ENCODE measurements at places on chromosomes 3 and 15.

DNA sequence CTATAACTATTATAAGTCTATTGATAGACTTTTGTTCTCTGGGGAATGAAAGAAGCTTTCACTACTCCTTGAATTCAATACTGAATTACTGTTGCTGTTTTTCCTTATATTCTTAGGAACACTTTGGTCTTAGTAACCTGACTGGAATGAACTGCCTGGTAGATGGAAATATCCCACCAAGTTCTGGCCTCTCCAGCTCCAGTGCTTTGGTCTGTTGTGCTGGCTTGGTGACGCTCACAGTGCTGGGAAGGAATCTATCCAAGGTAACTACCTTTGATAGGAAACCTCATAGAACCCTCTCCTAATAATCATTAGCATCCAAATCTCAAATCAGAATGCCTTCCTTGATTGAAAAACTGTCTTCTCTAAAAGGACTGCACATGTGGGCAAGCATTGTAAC, 69.1 kb downstream of the GALK2 start:
- no peak for DNase-seq
- peaks cover 22% of the 10 kb centered on the region for H3K36me3 ChIP-seq
- H3K4me1 ChIP-seq, result no peaks in the 10 kb centered on the region
- H3K27me3 ChIP-seq, result no peaks in the 10 kb centered on the region
- H3K4me3 ChIP-seq, result no peak overlapping the region

GRCh38 chr15:69979783-69980182, 117.9 kb downstream of the TLE3 start:
- no peak overlapping the region for H3K4me3 ChIP-seq
- no peaks in the 10 kb centered on the region for H3K4me1 ChIP-seq
- DNase-seq, result peak; percentile 30
- no peaks in the 10 kb centered on the region for H3K36me3 ChIP-seq

DNA sequence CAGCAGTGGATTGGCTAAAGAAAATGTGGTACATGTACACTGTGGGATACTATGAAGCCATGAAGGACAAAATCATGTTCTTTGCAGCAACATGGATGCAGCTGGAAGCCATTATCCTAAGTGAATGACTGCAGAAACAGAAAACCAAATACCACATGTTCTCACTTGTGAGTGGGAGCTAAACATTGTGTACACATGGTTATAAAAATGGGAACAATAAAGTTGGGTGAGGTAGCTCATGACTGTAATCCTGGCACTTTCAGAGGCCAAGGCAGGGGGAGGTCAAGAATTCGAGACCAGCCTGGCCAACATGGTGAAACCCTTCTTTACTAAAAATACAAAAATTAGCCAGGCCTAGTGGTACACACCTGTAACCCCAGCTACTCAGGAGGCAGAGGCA, 3.6 kb upstream of the OR4F6 start:
- peaks cover 6% of the 10 kb centered on the region for H3K27me3 ChIP-seq
- DNase-seq, result no peak
- no peak overlapping the region for H3K4me3 ChIP-seq
- no peaks in the 10 kb centered on the region for H3K4me1 ChIP-seq
- no peaks in the 10 kb centered on the region for H3K36me3 ChIP-seq
- H3K27ac ChIP-seq, result no peak overlapping the region

GRCh38 chr3:128442070-128442469, 24.6 kb downstream of the DNAJB8 start:
- no peak overlapping the region for H3K27ac ChIP-seq
- H3K27me3 ChIP-seq, result peaks cover 8% of the 10 kb centered on the region
- H3K4me1 ChIP-seq, result no peaks in the 10 kb centered on the region
- no peak for DNase-seq

DNA sequence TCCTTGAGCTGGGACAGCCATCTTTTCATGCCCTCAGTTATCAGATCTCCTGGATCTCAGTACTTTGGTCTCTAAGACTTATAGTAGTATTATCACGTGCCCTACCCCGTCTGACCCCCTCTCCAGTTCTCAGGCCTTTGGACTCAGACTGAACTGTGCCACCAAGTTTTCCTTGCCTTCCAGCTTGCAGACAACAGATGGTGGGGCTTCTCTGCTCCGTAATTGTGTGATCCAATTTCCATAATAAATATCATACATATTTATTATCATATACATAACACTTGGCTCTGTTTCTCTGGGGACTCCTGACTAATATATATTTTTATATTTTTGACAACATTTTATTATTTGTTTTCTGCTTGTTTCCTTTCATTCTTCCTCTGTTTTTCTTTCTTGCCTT, 458.8 kb upstream of the SEMA6D start:
- H3K4me1 ChIP-seq, result no peaks in the 10 kb centered on the region
- H3K4me3 ChIP-seq, result no peak overlapping the region
- DNase-seq, result no peak
- no peak overlapping the region for H3K27ac ChIP-seq
- no peaks in the 10 kb centered on the region for H3K36me3 ChIP-seq

DNA sequence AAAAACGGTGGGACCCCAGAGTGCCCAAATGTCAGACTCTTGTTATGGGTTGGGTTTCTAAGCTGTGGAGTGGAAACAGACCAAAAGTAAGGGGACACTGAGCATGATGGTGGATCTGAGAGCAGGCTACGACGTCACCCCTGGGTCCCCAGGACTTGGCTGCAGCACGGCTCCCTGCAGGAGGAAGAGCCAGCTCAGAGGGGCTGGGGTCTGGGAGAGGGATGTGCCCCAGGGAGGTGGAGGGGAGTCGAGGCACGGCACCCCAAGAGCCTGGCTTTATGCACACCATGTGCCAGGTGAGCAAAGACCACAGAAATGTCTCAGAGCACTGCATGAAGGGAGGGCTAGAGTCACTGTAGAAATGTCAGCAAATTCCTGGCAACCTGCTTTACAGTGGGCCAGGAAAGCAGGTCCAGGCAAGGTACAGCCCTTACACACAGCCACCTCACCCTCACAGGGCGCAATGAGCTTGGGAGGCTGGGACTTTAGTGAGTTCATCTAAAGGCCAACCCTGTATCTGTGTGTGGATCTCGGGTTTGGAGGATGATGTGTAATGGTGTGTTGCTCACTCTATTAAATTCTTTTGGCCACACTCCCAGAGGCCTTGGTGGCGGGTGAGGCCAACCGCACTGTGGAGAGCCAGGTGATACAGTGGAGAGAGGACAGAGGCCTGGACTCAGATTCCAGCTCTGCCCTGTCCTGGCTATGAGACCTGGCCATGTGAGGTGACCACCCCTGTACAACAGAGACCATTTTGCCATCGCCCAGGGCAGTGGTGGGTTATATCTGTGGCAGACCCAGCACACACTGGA, 14.1 kb downstream of the CTSH start:
- no peak overlapping the region for H3K27ac ChIP-seq
- no peaks in the 10 kb centered on the region for H3K27me3 ChIP-seq
- H3K36me3 ChIP-seq, result peaks cover 6% of the 10 kb centered on the region
- no peak overlapping the region for H3K4me3 ChIP-seq

DNA sequence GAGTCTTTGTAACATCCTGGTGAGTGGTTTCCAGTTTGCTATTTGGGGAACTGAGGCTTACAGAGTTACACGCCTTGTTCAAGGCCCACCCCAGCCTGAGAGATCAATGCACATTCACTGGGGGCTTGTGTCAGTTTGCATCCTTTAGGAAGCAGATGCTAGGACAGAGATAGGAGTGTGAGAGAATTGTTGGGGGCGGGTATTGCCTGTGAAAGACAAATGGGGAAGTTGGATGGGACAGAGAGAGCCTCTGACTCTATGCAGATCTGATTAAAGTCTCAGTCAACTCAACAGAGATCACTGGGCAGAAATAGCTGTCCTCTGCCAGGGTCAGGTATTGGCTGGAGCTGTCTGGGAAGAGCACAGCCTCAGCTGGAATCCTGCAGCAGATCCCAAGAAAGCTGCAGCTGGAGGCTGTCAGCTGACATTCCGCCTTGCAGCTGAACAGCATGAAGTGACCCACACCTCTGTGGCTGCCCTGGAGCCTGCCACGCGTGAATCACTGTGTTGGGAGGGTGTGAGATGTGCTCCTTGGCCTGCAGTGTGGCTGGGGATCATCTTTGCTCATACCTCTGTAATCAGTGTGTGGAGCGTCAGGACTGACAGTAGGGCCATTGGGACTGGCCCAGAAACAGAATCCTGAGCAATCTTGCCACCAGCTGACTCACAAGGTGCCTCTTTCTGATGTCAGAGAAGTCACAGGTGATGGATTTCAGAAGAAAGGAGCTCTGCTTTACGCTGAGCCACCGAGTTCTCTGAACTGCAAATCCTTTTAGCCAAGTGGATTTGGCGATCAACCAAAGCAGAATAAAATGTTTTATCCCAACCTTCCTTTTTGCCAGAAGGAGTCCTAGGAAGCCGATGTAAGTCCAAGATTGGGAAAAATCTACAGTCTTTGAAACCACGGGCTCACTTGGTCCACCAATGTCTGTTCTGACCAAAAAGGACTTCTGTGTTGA, 284.1 kb upstream of the LRRFIP2 start:
- H3K27ac ChIP-seq, result no peak overlapping the region
- no peaks in the 10 kb centered on the region for H3K36me3 ChIP-seq
- H3K4me3 ChIP-seq, result no peak overlapping the region
- no peaks in the 10 kb centered on the region for H3K27me3 ChIP-seq
- peak; percentile 97 for DNase-seq

DNA sequence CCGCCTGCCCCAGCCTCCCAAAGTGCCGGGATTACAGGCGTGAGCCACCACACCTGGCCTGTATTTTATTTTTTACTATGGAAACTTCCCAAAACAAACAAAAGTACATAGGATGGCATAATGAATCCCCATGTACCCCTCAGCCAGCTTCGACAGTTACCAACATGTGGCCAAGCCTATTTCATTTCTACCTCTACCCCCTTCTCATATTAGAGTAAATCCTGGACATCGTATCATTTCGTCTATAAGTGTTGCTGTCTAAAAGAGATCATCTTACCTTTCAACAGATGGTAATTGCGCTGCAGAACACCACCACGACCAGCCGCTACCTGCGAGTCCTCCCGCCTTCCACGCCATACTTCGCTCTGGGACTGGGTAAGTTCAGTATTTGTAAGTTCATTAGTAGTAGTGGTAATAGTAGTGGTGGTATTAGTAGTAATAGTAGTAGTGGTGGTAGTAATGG, 44.9 kb downstream of the DLEC1 start:
- H3K36me3 ChIP-seq, result no peaks in the 10 kb centered on the region
- H3K4me1 ChIP-seq, result no peaks in the 10 kb centered on the region
- H3K4me3 ChIP-seq, result no peak overlapping the region
- DNase-seq, result no peak

DNA sequence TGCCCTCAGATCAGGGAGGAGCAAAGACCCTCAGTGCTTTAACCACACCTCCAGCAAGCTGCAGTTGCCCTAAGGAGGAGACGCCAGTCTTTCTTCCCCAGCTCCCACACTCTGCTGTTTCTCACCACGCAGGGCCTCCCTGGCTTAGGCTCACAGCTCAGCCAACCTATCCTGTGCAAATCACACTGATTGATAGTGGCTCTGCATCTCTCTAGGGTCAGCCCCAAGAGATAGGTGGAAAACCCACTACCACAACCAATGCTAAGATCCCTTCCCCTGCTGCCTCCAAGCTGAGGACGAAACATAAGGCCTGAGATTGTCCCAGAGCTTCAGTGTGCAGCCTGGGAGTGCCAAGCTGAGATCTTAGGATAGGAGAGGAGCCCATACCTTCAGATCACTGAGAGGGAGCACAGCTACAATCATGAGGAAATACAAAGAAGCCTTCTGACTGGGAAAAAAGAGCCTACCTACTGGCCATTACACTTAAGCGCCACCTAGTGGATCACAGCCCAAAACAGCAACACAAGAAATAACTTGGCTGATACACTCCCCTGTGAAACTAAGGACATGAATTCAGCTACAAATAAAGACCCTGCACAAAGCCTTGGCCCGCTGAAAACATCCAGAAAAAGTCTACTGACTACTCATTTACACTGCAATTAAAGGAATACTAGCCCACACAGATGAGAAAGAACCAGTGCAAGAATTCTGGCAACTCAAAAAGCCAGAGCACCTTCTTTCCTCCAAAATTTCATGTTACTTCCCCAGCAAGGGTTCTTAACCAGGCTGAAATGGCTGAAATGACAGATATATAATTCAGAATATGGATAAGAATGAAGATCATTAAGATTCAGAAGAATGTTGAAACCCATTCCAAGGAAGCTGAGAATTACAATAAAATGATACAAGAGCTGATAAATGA, 271.5 kb upstream of the DCBLD2 start:
- H3K27ac ChIP-seq, result no peak overlapping the region
- peak; percentile 73 for DNase-seq
- H3K36me3 ChIP-seq, result no peaks in the 10 kb centered on the region
- H3K4me1 ChIP-seq, result no peaks in the 10 kb centered on the region
- no peak overlapping the region for H3K4me3 ChIP-seq

DNA sequence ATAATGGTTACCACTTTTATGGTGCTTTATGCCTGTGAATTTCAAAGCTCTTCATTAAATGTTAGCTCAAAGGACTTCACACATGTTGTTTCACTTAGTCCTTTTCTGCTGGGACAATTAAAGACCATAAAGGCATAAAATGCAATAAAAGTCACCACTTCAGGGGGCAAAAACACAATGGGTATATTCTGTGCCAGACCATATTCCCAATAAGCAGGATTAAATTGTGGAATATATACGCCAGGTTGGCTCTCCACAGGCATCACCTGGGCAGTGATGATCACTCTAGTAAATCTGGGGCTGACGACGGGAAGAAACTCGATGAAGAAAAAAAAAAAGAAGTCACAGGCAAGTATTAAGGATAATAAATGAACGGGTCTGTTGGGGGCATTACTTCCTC, 370.2 kb upstream of the CNTN4 start:
- no peaks in the 10 kb centered on the region for H3K27me3 ChIP-seq
- H3K36me3 ChIP-seq, result no peaks in the 10 kb centered on the region
- no peak for DNase-seq
- H3K4me1 ChIP-seq, result no peaks in the 10 kb centered on the region
- no peak overlapping the region for H3K4me3 ChIP-seq

GRCh38 chr3:101193957-101194356, 126.4 kb downstream of the IMPG2 start:
- H3K4me1 ChIP-seq, result no peaks in the 10 kb centered on the region
- no peak for DNase-seq

DNA sequence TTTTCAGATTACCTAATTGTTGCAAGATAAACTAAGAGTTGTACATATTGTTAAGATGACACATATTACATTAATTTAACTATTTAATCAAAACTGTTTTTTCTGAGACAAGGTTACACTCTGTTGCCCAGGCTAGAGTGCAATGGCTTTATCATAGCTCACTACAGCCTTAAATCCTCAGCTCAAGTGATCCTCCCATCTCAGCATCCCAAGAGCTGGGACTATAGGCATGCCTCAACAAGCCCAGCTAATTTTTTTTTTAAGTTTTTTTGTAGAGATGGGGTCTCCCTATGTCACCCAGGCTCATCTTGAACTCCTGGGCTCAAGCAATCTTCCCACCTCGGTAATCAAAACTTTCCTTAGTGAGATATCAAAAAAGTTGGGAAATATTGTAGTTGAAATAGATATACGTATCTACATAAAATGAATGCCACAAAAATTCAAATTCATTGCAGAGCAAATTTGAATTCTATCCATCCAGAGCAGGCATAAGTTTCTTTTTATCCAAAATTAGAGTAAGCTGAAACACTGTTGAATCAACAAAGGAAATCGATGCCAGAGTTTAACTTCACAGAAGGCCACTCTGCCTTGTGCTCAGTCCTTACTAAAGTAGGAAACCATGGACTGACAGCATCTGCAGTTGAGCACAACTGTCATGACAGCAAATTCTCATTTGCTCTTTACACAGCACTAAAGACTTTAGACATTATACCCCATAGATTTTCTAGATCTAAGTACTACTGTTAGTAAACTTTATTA, 15.5 kb downstream of the ATOSA start:
- DNase-seq, result no peak
- no peak overlapping the region for H3K27ac ChIP-seq
- peaks cover 69% of the 10 kb centered on the region for H3K36me3 ChIP-seq
- no peaks in the 10 kb centered on the region for H3K4me1 ChIP-seq

GRCh38 chr3:150920236-150920635, 15.0 kb upstream of the MINDY4B start:
- no peaks in the 10 kb centered on the region for H3K27me3 ChIP-seq
- no peak for DNase-seq
- no peaks in the 10 kb centered on the region for H3K4me1 ChIP-seq
- H3K27ac ChIP-seq, result no peak overlapping the region
